WERI-Rb-1 (cell line): ENCODE measurements at places on chromosomes 5 and 9.

DNA sequence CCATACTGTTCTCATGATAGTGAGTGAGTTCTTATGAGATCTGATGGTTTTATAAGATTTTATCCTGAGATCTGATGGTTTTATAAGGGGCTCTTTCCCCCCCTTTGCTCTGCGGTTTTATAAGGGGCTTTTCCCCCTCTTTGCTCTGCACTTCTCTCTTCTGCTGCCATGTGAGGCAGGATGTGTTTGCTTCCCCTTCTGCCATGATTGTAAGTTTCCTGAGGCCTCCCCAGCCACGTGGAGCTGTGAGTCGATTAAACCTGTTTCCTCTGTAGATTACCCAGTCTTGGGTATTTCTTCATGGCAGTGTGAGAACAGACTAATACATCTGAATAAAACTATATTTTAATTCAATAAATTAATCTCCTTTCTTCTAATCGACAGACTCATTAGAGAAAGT, 64.9 kb upstream of the ZSWIM6 start:
- no peak for DNase-seq

GRCh38 chr5:19531374-19531952, 456.5 kb downstream of the CDH18 start:
- DNase-seq, result no peak

- DNase-seq, result no peak
Measured at GRCh38 chr5:108216890-108217289, 165.0 kb downstream of the FBXL17 start.

- no peak for DNase-seq
Measured at GRCh38 chr9:112203536-112203935, 28.4 kb upstream of the SUSD1 start.

- DNase-seq, result no peak
Measured at GRCh38 chr9:83775932-83776331, 41.6 kb downstream of the GKAP1 start.

- no peak for DNase-seq
Measured at GRCh38 chr5:6041977-6042550, 336.3 kb downstream of the MED10 start.

DNA sequence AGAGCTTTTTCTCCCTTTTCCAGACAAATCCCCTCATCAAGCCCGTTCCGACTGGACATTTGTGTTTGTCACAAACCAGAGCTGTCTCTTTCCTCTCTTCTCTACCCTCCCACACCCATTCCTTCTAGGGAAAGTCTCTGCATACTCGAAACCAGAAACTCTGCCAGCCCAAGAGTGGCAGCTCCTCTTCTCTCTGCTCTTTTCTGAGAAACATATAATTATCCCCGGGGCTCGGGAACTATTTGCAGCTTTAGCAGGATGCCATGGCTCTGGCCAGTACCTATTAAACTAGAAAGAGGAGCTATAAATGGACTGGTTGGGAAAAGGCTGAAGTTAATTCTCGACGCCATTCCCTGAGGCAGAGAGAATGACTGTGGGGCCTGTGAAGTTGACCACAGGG, 82.6 kb downstream of the SH3PXD2B start:
- no peak for DNase-seq

DNA sequence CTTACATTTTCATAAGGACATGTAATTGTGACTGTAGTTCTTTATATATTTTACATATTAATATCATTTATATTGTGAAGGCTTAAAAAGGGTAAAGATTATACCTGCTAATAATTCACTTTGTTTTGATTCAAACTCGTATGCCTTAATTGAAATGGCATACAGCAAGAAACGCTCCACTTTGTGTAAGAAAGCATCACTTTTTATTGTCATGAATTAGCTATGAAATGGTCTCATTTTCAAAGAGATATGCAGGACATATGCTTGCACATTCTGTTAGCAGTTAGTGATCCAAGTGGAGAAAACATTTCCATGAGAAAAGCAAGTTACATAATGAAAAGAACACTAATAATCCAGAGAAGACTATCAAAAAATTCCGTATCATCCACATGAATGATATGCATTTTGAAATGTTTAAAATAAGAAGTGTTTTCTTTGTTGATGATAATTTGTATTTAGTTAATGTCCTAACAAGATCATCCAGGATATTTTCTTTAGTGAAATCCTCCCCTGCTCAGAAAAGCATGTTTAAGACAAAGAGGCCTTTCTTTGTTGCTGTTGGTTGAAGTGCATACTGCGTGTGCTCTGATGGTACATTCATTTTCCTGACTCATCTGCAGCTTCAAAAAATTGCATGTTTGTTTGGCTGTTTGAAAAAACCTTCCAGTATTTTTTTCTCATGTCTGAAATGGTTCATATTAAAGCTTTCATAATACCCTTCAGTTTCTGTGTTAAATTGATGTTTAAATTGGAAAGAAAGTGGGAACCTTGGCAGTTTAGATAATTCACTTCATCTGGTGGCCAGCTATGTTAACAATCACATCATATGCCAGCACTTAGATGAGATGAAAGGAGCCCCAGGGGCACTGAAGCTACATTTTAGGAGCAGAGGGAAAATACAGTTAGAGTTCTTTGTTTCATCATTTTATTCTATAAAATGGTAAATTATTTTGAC, 242.2 kb downstream of the CSNK1G3 start:
- DNase-seq, result no peak

- DNase-seq, result no peak
Measured at GRCh38 chr9:68740561-68740960, 35.5 kb downstream of the PIP5K1B start.

- DNase-seq, result no peak
Measured at GRCh38 chr9:133701981-133702797, 36.0 kb downstream of the SARDH start.

- no peak for DNase-seq
Measured at GRCh38 chr5:154901913-154902312, 36.1 kb downstream of the GEMIN5 start.

DNA sequence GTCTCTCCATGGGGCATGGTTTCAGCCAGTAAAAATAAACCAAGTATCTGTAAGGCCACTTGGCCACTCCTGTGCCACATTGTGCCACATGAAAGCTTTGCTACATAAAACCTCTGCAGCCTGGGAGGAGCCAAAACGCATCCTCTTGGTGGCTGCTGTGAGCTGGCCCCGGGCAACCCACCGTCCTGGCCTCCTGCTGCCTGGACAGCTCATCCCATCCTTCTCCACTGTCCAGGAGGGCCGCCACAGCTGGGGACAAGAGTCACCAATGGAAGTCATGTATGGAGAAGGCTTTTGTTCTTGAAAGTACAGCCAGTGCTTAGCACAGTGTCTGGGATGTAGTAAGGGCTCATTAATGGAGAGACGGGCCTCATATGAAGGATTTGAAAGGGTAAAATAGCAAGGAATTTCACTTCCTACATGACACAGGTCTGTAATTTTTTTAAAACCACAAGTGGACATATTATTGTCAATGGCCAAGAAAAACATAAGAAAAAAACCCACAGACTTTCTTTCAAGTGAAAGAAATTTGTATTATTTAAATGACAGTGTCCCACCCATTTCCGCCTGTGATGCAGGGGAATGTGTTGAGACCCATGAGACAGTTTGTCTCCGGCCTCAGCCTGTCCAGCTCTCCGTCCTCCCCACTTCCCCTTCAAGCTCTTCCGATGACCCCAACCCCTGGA, 6.6 kb downstream of the PTGES start:
- no peak for DNase-seq

DNA sequence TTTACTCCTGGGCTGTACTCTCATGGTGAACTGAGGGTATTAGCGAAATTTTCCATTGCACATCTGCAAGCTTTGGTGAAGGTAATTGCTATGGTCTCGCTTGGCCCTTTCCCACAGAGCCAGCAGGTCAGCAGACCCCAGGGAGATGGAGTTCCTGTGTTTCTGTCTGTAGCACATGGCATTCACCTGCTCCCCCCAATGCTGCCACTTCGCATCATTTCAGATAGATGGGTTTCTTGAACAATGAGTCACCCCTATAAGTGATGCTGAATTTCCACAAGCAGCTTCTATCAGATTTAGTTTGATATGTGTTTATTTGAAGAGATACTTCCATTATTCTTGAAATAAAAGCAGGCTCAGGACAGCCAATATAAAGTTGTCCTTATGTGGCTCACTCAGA, 117.8 kb downstream of the ERCC6L2 start:
- no peak for DNase-seq

GRCh38 chr9:76109953-76110352, 219.5 kb downstream of the PCSK5 start:
- no peak for DNase-seq

DNA sequence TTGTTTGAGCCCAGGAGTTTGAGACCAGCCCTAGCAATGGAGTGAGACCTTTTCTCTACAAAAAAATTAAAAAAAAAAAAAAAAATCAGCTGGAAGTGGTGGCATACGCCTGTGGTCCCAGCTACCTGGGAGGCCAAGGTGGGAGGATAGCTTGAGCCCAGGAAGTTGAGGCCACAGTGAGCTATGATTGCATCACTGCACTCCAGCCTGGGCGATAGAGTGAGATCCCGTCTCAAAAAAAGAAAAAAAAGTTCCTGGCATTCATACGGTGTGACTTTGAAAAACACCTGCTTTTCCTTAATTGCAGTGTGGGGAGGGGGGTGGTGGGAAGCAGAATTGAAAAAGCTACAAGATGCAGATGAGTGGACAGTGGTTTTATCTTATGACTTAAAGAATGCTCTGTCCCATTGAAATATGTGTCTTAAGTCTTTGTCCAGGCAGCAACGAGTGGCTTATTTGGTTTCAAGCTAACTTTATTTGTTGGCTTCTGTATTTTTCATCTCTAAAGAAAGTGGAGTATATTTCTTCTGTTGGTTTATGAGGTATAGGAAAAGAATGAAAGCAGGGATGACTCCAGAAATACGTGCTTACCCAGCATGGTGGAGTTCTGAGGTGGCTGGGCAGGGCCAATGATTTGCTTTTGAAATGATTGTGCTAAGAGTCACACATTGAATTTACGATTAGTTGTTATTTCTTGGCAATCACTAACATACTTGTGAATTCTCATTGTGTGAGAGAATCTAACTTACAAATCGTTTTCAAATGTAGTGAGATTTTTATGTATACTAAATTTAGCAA, 27.8 kb downstream of the ROPN1L start:
- no peak for DNase-seq

DNA sequence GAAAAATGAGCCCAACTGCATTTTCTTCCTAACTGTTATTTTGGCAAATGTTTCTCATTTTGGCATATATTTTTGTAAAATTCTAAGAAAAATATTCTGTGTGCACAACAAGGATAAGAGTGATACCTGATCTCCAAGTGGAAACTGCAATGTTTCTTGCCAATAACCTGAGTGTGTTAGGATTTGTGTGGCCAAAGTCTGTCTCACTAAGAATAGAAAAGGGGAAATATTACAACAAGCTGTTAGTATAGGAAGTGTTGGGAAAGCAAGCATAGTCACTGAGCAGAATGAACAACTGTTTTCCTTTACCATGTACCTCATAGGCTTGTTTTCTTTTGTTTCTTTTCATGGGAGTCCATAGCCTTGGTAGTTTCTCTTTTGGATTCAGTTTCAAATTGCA, 624.2 kb downstream of the MTRR start:
- no peak for DNase-seq

- no peak for DNase-seq
Measured at GRCh38 chr5:82720213-82721086, 356.7 kb downstream of the TMEM167A start.

DNA sequence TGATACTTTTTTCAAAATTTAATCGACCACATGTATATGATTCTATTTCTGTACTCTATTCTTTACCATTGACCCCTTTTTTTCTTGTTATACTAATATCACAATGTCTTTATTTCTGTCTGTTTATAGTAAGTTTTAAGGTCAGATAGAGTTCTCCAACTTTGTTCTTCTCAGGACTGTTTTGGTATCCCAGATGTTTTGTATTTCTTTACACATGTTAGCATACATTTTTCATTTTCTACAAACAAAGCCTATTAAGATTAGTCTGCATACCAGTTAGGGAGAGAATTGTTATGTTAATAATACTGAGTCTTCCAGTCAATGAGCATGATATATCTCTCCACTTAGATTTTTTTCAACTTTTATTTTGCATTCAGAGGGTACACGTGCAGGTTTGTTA, 8.2 kb upstream of the CAMK4 start:
- DNase-seq, result no peak

GRCh38 chr9:76198336-76198735, 195.9 kb downstream of the RFK start:
- no peak for DNase-seq

- no peak for DNase-seq
Measured at GRCh38 chr5:93756372-93756771, 15.0 kb upstream of the POU5F2 start.

DNA sequence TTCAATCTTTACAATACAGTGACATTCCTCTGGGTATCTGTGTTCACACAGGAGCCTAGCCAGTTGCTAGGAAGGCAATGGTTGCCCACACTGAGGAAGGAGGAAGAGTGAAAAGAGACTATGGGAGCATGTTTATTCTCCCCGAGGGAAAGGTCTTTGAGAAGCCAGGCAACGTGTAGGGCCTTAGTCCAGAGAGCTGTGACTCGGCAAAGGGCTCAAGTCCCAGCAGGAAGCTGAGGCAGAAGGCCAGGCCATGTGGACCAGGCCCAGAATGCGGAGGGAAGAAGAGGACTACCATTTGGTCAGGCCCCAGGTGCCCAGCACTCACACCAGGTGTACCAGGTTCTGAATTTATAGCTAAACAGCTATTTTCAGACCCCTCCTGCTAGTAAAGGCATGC, 136.6 kb upstream of the DMAC1 start:
- no peak for DNase-seq

DNA sequence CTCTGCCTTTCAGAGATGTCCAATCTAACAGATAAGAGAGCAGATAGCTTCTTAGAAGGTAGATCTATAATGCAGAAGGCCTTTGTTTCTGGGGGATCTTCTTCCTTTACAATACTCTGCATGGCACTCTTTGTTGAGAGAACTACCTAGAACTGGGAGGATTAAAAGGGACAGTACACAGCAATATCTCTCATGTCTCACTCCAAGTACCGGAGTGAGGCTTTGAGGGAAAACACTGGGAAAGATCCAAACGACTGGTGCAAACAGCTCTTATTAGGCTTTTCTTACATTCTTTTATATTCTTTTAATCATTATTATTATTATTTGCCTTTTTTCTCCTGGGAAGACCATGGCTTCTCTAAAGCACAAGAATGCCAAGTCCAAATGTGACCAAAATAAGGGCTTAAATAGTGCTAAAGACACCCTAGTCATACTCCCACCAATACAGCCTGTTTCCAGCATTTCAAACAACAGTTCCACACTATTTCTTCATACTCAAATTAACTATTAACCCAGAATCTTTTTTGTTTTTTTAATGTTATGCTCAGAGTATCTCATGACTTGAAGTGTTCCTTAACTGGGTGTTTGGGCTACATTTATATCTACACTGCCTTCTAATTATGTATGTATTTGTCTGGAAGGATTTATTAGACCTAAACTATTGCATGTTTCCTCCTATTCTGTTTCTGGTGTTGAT, 52.7 kb downstream of the ABHD17B start:
- no peak for DNase-seq
